ENCODE measurements at places on chromosomes 12 and 14.

- no peak for DNase-seq
Measured at GRCh38 chr14:59330455-59330854, 134.7 kb downstream of the GPR135 start.

DNA sequence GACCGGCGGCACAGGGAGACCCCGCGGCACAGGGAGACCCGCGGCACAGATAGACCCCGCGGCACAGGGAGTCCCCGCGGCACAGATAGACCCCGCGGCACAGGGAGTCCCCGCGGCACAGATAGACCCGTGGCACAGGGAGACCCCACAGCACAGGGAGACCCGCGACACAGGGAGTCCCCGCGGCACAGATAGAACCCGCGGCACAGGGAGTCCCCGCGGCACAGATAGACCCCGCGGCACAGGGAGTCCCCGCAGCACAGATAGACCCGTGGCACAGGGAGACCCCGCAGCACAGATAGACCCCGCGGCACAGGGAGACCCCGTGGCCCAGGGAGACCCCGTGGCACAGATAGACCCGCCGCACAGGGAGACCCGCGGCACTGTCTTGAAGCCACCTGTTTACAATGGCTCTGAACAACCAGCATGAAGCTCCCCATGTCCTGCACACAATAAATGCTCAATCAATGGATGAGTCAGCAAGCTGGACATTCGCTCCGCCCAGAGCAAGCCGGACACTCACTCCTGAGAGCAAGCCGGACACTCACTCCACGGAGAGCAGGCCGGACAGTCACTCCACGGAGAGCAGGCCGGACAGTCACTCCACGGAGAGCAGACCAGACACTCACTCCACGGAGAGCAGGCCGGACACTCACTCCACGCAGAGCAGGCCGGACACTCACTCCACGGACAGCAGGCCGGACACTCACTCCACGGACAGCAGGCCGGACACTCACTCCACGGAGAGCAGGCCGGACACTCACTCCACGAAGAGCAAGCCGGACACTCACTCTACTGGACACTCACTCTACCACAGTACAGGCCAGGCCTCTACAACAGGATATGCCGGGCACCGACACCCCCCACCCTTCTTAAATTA is 121.9 kb downstream of the RFLNA start:
- DNase-seq = no peak

- no peak for DNase-seq
Measured at GRCh38 chr12:83067981-83068380, 381.3 kb downstream of the TMTC2 start.

DNA sequence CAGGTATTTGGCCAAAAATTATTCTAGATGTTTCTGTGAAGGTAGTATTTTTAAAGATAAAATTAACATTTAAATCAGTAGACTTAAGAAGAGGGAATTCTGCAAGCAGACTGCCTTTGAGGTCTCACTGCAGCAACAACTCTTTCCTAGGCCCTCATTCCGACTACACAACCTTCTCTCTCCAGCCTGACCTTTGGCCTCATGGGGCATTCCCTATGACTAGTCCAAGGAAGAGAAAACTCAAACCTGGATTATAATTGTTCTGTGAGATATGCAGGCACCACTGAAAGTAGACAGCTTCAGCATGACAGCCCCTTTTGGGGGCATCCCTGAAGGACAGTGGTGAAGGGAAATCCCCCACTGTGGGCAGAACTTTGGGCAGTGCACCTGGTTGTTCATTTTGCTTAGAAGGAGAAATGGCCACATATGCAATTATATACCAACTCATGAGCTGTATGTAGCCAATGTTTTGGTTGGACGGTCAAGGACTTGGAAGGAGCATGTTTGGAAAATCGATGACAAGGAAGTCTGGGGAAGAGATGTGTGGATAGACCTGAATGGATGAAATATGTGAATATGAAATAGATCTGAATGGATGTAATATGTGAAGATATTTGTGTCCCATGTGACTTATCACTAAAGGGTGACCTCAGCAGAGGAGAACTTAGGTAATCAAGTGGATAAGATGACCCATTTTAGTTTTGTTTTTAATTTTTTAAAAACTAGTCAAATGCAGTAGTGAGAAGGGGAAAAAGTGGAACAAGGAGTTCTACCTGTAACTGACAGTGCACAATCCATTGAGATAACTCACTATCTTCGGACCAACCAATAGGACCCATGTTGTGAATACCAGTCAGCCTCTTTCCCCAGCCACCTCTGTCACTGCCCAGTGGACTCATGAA is 233.3 kb upstream of the FOXN3 start:
- no peak for DNase-seq

DNA sequence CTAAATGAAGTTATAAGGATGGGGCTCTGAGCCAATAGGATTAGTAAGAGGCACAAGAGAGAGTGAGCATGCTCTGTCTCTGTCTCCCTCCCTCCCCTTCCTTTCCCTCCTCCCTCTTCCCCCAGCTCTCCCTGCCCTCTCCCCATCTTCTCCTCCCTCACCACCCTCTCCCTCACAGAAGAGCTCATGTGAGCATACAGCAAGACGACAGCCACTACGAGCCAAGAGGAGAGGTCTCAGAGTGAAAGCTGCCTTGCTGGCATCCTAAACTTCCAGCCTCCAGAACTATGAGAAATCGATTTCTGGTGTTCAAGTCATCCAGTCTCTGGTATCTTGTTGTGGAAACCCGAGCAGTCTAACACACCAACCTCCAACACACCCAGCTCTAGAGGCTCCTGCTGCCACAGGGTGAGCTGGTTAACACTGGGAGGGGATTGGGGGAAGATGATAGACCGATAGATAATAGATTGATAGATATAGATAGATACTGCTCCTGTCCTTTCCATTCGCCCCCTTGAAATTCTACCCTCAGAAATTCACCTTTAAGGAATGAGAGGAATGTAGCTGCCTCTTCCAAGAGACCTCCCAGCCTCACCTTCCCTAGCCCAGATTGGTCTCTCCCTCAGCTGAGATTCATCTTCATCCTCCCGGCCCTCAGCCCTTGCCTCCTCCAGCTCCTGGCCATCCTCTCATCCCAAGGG is 25.8 kb upstream of the ACTN1 start:
- no peak for DNase-seq

Data from skeletal muscle cell (primary cell).